ENCODE measurements at places on chromosomes 1 and 21.

- DNase-seq = no peak
Measured at GRCh38 chr1:181676269-181676668, 193.0 kb downstream of the CACNA1E start.

GRCh38 chr1:67559222-67559700, 125.7 kb upstream of the GADD45A start:
- DNase-seq = no peak

DNA sequence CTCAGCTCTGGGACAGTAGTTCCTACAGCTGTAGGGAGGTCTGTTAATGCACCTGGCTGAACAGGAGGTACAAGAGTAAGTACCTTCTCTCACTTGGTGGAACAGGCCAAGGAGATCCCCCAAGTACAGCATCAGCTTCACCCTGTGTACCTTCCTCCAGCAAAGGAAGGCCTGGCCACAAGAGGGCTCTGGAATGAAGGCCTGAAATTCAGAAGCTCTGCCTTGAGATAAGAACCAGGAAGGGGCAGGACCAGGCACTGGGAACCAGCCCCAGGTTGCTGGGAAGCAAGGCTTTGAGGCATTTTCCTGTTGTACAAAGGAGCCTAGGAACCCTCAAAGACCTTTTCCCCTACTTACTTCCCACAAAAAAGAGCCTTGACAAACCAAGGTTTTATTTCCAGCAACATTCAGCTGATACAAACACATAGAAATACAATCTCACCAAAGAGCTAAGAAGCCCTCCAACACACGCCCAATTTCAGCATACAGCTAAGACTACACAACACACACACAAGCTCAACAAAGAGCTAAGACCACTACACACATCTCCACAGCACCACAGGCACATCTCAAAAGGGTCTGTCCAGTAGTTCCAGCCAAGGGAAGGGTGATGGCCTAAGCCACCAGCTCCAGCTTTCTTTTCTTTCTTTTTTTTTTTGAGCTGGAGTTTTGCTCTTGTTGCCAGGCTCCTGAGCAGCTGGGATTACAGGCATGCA, 23.5 kb downstream of the F11R start:
- no peak for DNase-seq

DNA sequence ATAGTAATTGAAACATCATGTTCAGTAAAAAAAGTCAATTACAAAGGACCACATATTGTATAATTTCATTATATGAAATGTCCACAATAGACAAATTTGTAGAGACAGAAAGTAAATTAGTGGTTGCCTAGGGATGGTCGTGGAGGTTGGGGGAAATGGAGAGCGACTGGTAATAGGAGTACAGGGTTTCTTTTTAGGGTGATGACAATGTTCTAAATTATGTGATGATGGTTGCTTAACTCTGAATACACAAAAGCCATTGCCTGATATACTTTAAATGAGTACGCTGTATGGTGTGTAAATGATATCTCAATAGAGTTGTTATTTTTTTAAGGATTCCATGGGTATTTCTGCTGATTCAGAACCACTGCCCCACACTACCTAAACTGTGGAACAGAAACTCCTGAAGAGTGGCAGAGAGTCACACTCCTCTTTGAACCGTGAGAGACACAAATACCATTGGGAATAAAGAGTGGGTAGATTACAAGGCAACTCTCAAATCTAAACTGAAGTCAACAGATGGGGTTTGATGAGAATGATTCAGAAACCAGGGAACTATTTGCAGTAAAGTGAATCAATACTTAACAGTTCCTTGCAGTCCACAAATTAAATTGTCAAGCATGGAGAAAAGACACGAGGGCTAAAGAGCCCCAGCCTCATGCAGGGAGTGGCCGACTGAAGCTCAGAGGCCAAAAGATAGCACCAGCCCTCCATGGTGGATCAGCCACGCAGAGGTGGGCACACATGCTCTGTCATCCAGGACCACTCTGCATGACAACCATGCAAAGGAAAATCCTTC, 118.0 kb downstream of the CAPN8 start:
- no peak for DNase-seq

GRCh38 chr1:158329733-158330132, 1.6 kb downstream of the CD1B start:
- no peak for DNase-seq
